ENCODE measurements at places on chromosomes 3 and 15.

DNA sequence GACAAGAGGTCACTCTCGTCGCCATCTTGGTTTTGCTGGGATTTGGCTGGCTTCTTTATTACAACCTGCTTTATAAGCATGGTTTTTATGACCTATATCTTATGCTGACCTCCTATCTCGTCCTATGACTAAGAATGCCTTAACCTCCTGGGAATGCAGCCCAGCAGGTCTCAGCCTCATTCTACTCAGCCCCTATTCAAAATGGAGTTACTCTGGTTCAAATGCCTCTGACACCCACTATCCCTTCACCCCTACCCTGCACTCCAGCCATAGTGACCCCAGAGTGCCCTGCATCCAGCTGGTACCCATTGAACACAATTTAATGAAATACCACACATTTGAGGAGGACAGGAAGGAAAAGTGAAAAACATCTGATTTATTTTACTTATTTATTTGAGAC lies 23.4 kb downstream of the METTL6 start:
- DNase-seq: no peak

DNA sequence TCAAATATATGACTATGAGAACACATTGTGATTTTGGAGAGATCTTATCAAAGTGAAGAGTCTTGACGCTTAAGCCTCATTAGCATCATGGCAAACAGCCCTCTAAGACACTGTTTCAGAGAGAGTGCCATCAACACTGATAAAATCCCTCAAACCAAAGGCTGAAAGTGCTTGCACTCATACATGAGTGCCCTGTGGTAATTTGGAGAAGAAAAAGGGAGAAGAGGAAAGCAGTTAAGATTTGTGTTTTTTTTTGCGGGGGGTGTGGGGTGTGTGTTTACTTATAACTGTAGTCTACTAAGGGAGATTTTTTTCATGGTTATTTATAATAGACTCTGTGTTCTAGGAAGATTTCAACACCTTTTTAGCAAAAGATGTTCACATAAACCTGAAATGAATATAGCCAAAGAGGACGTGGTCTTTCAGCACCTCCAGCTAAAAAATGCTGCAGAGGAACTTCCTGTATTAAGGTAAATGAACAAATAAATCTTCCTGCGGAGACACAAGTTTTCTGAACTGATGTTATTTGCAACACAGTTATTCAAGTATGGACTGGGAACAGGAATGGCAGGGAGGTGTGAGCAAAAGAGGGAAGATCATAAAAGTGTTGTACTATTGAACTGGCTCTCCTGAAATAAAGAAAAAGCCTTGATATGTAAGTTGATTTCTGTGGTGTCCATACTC lies 81.9 kb upstream of the TGFBR2 start:
- no peak for DNase-seq

DNA sequence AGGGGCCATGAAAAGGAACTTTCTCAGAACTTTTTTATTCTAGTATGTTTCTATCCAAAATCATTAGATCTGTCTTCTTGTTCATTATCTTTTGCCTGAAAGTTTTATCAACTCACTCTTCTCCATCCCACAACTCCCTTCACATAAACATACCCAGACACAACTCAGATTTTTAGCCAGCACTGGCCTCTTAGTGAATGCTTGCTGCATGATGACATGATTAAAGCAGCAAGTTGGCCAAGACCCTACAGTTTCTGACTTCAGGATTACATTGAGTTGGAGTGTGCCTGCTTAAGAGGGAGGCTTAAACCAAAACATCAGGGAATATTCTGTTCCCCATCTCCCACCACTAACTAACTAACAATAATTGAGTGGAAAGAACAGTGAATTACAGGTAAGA lies 38.1 kb downstream of the PLSCR2 start:
- DNase-seq: no peak

GRCh38 chr3:122961146-122961545 lies 66.4 kb downstream of the SEMA5B start:
- DNase-seq: no peak

- DNase-seq: no peak
These were observed 38.0 kb downstream of the ACAN start for GRCh38 chr15:88841236-88841635.

DNA sequence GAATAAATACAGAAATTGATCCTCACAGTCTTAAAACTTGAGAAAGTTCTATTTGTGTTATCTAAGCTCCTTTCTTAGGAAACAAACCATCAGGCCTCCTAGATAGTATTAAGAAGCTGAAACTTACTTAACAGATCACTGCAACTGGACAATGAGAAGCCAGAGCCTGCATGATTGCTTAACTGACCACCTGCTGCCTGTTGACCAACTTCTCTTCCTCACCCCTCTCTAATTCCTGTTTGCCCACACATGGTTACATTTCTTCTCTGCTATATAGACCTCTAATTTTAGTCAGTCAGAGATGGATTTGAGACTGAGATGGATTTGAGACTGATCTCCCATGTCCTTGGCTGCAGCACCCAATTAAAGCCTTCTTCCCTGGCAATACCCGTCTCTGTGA lies 13.5 kb downstream of the CCPG1 start:
- no peak for DNase-seq

GRCh38 chr3:134104031-134104430 lies 74.3 kb upstream of the SLCO2A1 start:
- DNase-seq: no peak

DNA sequence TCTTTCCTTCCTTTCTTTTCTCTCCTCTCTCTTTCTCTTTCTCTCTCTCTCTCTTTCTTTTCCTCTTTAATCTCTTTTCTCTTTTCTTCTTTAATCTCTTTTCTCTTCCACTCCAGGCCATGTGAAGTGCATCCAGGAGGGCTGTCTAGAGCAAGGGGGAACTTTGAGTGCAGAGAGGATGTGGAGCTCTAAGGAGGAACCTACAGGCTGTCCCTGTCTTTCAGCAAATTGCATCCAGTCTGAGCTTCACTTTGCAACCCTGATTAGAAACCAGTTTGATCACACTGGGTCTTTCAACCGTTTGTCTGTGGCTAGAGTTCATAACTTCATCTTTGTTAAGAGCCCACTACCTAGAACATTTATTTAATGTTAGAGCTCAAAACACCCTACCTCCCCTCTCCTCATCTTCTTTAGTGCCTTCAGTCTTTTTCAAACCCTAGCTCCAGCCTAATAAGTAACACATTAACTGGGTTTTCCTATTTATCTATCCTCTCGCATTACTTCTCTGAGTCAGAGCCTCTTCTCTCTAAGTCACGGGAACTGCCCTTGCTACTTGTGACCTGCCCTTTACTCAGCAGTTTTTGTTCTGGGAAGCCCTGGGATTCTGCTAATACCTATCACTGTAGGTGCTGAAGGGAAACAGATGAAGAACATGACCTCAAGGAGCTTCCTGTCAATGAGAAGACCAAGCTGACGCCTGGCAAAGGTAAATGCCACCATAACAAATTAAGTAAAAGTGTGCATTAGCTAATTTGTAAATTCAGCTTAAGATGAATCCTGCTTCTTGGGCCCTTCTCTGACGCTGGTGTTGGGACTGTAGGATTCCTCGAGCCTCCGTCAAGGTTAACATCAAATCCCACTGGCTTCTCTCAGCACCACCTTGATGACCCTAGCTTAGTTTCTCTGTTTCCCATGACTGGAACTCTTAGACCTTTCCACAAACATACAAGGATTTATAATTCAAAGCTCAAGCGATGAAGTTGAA lies at the start of gene GCNT3:
Gene GCNT3 (plus strand): TSS at position 508 of the 985 bp plus-strand sequence. CDS start 6,456 bp downstream, outside the sequence.
- DNase-seq: no peak

GRCh38 chr3:67018105-67018788 lies 20.1 kb downstream of the KBTBD8 start:
- no peak for DNase-seq

- DNase-seq: no peak
These were observed 28.8 kb upstream of the SHC4 start for GRCh38 chr15:48992545-48992944.

DNA sequence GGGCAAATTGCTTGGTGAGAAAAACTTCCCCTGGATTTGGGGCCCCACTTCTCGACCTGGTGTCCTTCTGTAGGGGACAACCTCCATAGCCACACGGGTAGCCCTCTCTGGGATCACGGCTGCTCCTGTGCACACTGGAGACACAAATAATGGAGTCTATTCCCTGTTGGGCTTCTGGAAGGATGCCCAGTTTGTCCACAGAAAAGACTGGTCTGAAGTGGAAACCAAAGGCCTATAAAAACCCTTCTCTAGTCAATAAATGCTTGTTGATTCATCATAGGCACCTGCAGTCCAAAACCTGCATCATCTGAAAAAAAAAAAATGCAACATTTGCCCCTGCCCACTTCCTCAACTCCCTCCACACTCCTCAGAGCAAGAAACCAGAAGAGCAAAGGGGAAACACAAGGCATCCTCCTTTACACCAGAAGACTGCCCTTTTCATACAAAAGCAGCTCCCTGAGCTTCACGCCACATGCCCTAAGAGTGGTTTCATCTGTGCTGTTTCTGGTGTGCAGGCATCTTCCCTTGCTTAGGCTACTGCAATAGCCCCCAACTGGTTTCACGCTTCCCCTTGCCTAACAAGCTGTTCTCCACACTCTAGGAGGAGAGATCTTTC lies 36.3 kb downstream of the SRGAP3 start:
- DNase-seq: no peak

DNA sequence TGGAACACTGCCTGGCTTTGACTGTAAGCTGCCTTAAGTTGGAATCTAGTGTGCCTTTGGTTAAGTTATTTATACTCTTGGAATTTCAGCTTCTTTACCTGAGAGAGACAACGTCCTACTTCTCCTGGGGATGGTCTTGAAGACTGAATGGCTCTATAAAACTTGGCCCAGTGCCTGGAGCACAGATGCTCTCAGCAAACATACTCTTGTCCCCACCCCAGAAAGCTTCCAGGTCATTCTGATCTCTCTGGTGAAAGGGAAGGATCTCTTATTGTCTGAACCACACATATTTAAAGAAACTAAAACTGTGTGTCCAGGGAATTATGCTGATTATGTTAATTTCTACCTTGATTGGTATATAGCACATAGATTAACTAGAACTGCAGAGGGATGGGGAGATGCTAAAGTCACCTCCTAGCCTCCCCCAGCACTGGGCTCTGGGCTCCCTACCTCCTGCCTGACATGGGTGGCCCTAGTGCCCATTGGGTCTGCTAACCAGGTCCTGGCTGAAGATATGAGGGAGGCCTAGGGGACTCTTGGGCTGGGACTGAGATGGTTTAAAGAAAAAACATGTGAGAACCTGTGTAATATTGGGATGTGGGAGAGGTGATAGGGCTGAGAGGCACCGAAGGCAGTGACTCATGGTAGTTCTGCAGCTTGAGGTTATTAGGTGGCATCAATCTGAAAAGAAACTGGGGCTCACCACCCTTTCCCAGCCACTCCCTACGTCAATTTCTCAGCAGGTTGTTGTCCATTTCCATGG lies 171.0 kb downstream of the RPLP1 start:
- no peak for DNase-seq

- no peak for DNase-seq
These were observed 74.1 kb downstream of the ARHGAP31 start for GRCh38 chr3:119368298-119368697.

DNA sequence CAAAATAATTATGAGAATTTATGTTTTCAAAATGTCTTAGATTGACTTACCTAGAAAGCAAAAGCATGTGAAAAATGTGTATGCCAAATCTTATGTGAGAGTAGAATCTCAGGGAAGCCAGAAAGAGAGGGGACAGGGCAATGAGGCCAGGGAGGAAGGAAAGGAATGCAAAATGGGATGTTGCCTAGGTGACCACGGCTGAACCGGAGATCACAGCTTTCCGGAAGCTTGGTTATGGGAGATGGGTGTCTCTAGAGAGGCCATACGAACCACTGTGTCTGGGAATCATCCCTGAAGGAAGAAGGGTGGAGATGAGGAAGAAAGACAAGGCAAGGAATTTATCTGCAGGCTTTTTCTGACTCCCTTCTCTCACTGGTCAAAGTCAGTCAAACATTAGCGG lies 76.0 kb downstream of the SUCLG2 start:
- no peak for DNase-seq

GRCh38 chr3:25257026-25257425 lies 171.0 kb upstream of the RARB start:
- no peak for DNase-seq

DNA sequence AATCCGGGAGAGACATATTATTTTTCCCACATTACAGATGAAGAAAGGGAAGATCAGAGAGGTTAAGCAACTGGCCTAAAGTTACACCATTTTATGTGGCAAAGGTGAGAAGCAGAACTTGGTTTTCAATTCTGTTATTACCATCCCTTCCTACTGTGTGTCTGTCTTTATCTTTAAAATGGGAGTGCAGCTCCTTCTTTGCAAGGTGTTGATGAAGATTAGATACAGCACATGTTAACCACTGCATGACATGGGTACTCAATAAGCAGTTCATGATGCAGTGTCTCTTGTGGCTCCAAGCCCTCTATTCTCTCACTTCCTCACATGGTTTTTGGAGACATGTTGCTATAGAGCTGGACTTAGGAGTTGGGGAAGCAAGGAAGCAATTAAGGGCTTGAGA lies 23.1 kb upstream of the TBC1D21 start:
- no peak for DNase-seq

GRCh38 chr3:87856126-87856525 lies 202.7 kb downstream of the CGGBP1 start:
- DNase-seq: no peak

- no peak for DNase-seq
These were observed 209.5 kb upstream of the LRRN1 start for GRCh38 chr3:3589715-3590130.

GRCh38 chr3:112464264-112464663 lies 35.0 kb downstream of the BTLA start:
- DNase-seq: no peak

GRCh38 chr3:123755501-123755900 lies 128.6 kb downstream of the MYLK start:
- DNase-seq: no peak

- DNase-seq: no peak
These were observed 405.7 kb upstream of the RORA start for GRCh38 chr15:61634837-61635236.

- DNase-seq: no peak
These were observed 21.0 kb downstream of the CCDC33 start for GRCh38 chr15:74257105-74257504.

DNA sequence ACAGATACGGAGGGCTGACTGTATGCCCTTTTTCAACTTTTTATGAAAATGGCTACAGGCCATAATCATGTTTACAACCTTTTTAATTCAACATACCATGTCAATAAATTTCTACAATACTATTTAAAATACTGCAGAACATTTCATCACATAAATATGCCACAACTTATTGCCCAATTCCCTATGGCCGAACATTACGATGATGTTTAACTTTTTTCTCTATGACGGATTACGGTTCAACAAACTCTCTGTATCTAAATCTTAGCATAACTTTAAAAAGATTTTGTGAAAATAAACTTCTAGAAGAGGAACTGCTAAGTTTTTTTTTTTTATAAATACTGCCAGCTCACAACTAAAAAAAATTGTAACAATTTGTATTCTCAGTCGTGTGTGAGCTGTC lies 220.4 kb downstream of the OSBPL10 start:
- no peak for DNase-seq

DNA sequence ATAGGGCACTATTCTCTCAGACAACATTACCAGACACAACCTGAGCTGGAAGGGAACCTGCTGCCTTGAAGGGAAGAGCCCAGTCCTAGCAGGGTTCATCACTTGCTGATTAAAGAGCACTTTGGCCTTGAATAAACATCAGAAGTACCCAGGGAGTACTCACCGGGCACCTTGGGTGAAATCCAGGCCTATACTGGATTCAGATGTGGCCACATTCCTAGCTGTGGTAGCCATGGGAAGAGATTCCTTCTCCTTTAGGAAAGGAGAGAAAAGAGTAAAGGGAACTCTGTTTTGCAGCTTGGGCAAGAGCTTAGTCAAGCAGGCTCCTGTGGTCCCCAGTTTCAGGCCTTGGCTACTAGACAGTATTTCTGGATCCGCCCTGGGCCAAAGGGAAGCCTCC lies 195.0 kb downstream of the SPATA16 start:
- DNase-seq: no peak

Data from activated effector memory CD4-positive, alpha-beta T cell treated with Interleukin-2 at 50 U/mL for 16 hours (primary cell).